ENCODE measurements at places on chromosomes 4 and X. TPM values are rescaled to one million over a fixed set of nuclear protein-coding genes. Genes with fewer than 3 reads are reported as not detected.

Gene EREG
- total RNA-seq, result not detected

Gene PRSS48
- not detected for total RNA-seq

Gene HTN3
- not detected for total RNA-seq

Gene USP51
- 6.2 TPM for total RNA-seq

Gene DACH2
- not detected for total RNA-seq

DNA sequence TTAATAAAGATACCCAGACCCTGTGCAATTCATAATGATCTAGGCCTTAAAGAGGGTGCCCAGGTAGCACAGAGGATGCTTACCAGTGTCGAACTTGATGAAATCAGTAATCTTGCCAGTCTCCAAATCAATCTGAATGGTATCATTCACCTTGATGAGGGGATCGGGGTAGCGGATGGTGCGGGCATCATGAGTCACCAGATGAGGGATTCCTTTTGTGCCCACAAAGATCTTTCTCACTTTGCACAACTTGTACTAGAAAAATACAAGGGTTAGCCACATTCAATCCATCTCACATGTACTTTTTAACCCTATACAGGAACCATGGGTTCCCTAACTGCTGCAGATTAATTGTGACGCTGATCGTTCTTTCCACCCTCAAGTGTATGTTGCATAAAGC, 3.3 kb downstream of the RPS4X start:
- no peak for DNase-seq

DNA sequence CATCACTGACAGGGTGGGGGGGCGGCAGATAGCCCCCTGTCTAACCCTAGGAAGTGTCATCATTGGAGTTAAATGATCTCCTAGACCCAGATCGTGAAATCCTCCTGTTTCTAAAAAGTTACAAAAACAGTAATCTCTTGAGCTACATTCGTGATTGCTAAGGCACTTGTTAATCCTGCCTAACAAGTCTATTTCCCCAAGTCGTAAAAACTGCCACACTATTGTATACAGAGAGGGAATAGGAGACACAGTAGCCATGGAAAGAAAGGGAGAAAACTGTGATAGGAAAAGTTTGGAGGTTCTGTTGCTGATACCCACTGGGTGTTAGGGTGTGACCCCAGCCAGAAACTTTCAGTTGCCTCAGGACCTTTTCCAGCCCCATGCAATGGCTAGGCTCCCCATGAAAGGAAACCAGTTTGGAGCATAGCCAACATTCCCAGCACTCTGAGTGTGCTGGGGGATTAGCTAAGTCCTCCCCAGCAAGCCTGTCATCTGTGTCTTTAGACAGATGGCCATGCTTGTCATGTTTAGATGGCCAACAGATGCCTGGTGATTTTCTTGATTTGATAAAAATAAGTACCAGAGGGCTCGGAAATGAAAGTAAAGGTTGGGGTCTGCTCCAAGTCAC, 63.3 kb upstream of the ANXA10 start:
- no peak for DNase-seq

DNA sequence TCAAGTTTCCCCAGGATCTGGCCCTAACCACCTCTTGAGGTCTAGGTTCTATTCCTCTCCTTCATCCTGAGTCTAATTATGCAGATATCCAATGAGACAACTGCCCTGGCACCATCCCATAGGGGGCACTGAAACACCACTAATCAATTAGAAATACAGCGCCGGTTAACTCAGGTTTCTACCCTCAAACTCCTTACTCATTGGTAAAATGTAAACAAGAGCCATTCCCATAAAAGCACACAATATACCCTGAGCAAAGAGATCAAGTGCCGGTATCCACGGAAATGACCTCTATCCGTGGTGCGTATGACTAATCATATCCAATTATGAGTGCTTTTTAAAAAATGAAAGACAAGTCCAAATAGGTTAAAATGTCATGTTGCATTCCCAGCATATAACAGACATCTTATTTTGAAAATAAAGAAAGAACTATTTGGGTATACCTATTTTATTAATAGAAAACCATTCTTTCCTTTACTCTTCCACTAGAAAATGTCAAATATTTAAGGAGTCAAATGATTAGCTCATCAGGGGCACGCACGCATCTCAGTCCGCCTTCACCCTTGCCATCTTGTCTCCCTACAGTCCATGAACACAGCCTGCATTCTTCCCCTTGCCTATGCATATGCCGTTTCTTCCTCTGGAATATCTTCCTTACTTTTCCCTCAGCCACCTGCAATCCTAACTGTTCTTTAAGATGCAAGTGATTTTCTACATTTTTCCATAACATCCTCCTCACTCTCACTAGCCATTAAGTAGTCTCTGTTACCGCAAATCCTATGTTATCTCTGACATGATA, 141.1 kb downstream of the MAML3 start:
- DNase-seq, result peak; percentile 49

DNA sequence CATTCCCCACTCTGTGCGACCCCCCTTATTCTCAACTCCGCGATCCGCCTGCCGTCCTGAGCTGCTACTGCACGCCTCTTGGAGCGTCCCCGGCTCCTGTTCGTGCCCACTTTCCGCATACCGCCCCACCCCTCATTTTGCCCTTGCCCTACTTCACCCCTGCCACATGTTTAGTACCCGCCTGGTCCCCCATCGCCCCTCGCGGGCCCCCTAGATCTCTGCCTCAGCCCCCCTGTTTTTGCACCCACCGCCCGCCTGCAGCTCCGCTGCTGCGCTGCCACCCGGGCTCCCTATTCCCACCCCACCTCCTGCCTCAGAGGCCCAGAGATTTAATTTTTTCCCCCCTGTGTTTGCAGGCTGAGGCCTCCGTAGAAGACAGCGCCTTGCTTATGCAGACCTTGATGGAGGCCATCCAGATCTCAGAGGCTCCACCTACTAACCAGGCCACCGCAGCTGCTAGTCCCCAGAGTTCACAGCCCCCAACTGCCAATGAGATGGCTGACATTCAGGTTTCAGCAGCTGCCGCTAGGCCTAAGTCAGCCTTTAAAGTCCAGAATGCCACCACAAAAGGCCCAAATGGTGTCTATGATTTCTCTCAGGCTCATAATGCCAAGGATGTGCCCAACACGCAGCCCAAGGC, 1.4 kb downstream of the MAGED1 start:
- peak; percentile 53 for DNase-seq

Data from adrenal gland (tissue), 19 donors.